ENCODE measurements at places on chromosomes 3 and 15.

- DNase-seq, result no peak
These were observed 290.4 kb upstream of the TBL1XR1 start for GRCh38 chr3:177487635-177488186.

- DNase-seq, result no peak
These were observed 185.2 kb upstream of the GADL1 start for GRCh38 chr3:31079689-31080088.

DNA sequence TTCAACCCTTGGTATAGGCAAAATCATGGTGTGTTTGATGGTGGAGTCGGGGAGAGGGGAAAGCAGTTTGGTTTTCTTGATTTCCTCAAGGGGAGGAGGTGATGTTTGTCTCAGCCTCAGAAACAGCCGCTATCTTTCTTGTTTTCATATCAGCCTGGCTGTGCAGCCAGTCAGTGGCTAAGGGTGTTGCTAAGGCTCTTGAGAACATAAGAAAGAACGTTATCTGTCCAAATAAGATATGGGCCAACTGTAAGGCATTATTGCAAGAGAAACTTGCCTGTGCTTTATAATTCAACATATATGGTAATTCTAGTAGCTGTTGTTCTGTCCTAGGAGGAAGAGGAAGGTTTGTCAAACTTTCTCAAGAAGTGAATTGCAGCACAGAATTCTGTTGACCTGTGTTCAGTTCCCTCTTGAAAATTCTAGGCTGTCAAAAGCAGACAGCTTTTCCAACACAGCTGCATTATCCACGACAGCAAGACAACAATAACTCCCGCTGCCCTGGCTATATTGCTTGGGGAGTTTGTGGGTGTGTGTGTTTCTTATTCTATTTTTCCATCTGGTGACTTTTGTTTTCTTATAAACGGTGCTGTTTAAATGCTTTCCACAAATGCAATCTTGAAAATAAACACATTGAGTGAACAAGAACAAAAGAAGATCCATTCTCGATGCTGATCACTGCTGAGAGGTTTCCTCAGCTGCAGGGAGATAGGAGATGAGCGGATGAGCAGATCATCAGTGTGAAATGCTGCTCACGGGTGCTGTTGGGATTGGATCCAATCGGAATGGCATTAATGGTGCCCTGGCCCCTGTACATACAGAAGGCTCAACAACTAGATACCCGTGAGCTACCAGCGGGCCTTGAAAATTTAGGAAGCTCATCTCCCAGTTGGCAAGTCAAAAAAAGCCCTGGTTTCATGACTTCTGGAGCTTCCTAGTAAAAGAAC, 90.8 kb upstream of the TNFAIP8L3 start:
- peak; percentile 86 for DNase-seq

DNA sequence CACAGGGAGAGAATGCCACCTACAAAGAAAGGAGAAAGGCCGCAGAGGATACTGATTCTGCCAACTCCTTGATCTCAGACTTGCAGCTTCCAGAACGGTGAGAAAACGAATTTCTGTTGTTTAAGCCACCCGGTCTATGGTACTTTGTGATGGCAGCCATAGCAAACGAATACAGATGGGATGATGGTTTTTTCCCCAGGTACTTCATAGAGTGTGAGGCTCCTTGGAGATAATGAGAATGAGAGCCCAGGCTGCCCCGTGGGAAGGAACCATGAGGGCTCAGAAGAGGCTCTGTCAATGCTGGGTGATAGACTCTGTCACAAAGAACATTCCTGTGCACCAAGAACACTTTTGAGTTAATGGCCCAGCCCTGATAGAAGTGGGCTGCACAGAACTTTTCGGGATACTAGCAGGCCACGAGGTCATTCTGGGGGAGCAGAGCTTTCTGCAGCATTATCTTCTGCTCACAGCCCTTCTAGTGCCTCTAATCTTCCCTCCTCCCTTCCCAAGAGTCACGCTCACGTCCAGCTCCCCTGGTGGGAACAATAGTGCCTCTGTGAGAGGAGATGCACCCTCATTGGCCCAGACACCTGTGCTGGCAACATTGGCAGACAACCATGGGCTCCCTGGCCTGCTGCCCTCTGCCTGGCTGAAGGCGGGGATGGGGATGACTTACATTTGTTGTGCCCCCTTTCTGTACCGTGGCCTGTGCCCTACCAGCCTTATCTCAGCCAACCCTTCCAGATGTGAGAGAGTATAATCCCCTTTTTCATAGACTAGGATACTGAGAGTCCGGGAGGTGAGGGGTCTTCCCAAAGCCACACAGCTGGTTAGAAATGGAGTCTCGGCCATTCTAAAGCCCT, 5.2 kb upstream of the RLBP1 start:
- peak; percentile 63 for DNase-seq

DNA sequence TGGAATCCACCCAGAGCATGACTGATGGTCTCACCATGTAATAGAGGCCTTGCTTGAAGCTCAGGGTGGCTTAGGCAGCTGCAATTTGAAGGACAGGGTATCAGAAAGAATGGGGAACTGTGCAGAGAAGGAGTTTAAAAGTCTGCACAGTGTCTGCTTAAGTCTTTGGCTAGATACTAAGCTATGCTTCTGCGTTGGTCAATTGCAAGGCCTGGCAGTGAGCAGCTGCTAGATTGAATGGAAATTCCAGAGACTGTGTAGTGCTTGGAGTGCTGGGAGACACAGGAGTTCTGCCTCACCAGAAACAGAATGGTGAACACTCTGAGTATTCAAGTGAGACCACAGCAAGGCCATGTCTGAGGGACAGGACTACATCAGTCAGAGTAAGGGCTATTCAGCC, 17.3 kb upstream of the ATP10A start:
- no peak for DNase-seq

GRCh38 chr3:64656544-64656943, 31.3 kb downstream of the ADAMTS9 start:
- no peak for DNase-seq

DNA sequence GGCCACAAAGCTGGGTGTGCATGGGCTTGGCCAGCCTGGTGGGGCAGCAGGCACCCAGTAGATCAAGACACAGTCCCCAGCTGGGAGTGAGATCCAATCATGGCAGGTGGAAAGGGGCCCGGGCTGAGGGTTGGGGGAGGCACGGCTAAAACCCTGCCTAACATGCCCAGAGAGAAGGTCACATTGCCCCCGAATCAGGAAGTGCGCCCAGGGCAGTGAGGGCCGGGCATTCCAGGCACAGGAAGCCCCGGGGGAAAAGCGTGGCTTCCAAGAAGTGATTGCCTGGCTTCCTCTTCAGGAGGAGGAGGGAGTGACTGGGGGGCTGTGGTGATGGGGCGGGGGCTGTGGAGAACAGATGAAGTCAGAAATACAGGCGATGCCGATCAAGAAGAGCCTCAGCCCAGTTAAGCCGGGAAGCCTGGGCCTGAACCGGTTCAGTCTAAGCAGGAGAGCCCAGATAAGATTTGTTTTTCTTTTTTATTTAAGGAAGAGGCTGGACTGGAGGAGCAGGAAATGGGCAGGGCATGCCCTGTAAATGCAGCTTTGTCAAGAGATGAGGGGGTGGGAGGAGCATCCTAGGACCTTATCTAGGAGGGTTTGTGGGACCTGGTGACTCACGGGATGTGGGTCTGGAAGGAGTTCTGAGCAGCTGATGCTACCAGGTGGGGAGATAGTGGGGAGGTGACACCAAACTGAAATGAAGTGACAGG, 83.9 kb downstream of the CHSY1 start:
- peak; percentile 97 for DNase-seq

DNA sequence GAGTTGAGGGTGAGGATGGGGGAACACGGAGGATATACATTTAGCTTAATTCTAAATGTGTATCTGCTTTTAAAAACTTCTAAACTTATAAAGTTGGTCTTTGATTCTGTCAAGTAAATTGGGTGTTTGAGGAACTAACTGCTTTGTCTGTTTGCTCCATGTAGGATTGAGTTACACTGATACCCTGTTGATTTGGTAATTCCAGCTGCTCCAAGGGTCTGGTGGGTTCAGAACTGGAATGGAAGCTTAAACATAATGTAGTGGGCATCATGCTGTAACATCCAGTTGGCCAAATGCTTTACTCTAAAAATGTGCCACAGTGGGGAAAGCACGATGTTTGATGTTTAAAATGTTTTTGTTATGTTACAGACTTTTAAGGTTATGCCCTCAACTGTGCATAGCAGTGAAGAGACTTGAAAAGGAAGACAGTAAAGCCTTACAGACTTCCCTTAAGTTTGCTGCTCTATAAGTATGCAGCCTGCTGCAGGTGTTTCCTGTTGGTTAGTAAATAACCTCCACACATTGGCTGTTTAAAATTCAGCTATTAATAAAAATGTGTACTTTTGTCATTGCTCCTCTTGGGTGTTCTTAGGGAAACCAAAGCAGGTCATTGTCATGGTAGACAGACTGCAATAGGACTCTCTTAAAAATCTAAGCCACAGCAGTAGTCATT, 5.9 kb upstream of the EDEM1 start:
- peak; percentile 69 for DNase-seq

- DNase-seq, result no peak
These were observed 95.0 kb upstream of the GALNT15 start for GRCh38 chr3:16079519-16079918.

- DNase-seq, result no peak
These were observed 86.2 kb downstream of the EPHA6 start for GRCh38 chr3:96900566-96900965.

- peak; percentile 46 for DNase-seq
These were observed 103.5 kb downstream of the IMPG2 start for GRCh38 chr3:101216710-101217465.

DNA sequence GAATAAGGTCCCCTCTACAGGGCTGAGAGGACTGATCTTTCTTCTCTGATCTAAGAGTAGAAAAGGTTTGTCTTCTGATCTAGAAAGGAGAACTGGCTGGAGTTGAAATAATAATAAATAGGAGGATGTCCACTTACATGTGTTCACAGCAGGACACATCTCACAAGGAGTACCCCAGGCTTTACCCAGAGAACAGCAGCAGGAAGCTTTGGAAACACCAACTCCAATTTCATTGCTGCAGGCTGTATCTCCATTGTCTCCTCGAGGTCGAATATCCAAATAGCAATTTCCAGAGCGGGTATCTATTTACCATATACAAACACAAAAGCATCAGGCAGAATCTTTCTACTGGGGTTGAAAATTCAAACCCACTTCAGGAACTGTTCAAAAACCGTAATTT, 136.6 kb downstream of the DUT start:
- DNase-seq, result no peak

- DNase-seq, result no peak
These were observed 26.1 kb upstream of the C3orf80 start for GRCh38 chr3:160199108-160199507.

GRCh38 chr3:127606086-127606805, 8.0 kb downstream of the MCM2 start:
- DNase-seq, result no peak

DNA sequence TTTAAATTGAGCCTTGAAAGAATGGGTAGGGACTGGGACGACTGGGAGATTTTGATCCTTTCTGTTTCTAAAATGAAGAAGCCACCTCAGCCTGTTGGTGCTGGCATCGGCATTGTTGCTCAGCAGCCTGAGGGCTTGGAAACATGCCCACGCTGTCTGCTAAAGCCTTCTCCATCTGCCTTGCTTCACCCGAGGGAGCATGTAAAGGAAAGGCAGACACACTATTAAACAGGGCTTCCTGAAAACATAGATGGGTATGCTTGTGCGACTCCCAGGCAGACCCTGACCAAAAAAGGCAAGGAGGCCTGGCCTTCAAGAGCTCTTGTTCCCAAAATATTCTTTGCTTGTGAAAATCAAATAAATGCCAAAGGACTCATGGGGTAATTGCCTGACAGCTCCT, 84.2 kb upstream of the SLC4A7 start:
- no peak for DNase-seq

DNA sequence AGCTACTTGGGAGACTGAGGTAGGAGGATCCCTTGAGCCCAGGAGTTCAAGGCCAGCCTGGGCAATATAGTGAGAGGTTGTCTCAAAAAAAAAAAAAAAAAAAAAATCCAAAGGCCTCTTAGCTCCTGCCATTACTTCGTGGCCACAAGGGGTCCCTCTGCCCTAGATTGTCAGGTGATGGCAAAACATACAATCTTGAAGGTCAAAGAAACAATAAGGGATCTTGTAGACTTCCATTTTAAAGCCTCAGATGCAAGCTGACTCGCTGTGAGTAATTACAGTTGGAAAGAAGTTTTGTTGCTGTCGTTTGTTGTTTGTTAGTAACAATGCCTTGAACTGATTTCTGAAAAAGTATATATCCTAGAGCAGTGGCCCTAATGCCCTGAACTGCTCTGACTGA, 55.9 kb upstream of the PLCL2 start:
- peak; percentile 81 for DNase-seq

DNA sequence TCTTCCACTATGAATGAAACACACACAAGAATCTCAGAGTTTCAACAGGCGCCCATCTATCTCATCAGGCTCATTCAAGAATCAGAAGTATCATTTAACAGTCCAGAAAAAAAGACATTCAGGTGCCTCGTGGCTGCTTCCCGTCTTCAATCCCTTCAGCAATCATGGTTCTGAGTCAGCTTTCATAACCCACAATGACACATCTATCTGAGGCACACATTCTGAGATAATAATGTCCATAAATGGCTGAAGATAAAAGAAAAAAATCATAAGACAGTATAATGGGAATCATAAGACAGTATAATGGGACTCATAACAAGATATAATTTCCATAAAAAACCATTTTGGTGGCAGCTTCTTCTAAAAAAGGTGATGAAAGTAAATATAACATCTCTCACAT, 52.4 kb downstream of the TNIK start:
- peak; percentile 65 for DNase-seq

DNA sequence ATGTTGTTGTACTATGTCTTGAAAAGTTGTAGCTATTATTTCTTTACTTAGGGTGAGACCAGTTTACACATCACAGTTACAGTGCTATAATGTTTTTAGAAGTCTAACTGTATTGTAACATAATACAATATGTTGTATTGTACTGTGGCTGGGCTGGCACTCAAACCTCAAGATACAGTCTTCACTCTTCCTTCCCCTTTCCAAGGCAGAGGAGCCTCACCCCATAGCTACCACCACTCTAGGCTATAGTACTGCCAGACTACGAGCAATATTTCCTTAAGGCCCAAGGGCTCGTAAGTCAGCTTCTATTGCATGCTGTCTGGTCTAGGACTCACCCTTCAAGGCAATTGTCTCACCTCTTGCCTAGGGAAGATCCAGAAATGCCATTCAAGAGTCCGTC, 597.7 kb downstream of the OTOL1 start:
- DNase-seq, result peak; percentile 51

- no peak for DNase-seq
These were observed 103.1 kb upstream of the TNIK start for GRCh38 chr3:171563298-171563697.

GRCh38 chr3:141386611-141387111, 18.4 kb downstream of the ZBTB38 start:
- no peak for DNase-seq

GRCh38 chr3:39718674-39719595, 90.5 kb upstream of the MYRIP start:
- no peak for DNase-seq

DNA sequence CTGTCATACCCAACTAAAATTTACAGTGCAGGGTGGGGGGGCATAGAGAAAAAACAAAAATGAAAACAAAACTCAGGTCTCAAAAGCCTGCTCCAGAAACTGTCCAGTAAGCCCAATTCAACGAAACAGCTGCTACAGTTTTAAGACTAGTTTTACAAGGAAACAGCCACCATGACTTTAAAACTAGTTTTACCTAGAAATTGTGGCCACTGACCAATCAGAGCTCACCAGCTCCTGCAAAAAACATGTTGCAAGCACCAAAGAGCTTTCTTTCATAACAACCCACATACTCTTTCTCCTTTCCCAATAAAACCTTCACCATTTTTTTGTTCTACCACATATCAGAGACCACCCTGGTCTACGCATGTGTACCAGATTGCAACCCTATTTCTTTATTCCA, 7.3 kb upstream of the CFAP91 start:
- peak; percentile 52 for DNase-seq
